HS-5 (cell line): ENCODE measurements at places on chromosomes 11 and 22.

GRCh38 chr11:133723056-133723455 is 122.3 kb downstream of the SPATA19 start:
- DNase-seq = no peak

GRCh38 chr22:41725510-41726110 is 26.3 kb downstream of the MEI1 start:
- peak; percentile 8 for DNase-seq

DNA sequence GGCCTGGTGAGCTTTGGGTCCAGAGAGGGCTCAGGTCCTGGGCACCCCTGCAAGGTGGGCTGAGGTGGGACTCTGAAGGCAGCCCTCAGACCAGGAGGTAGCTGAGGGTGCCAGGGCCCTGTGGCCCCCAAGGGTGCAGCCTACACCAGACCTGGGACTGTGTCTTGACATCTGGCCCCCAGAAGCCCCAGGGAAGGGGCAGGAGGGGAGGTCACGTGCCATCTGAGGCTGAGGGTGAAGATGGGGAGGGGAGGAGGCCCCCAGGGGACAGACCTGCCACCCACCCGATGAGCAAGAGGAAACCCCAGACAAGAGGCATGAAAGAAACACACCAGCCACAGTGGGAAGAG is 520.2 kb downstream of the BRD1 start:
- no peak for DNase-seq

- DNase-seq = peak; percentile 85
These were observed at the start of gene SLC43A3 for GRCh38 chr11:57426929-57427726. SLC43A3 (minus strand) TSS chr11:57427121; CDS start chr11:57426172, 949 bp downstream.
